ENCODE measurements at places on chromosomes 5 and 9. TPM values are rescaled to one million over a fixed set of nuclear protein-coding genes. Genes with fewer than 3 reads are reported as not detected.

Gene SPINK4
- total RNA-seq: 7.8 TPM

Gene DMAC1
- 32.6 TPM for total RNA-seq

Gene PDE6A
- total RNA-seq: not detected

Gene INSYN2B
- total RNA-seq: 3.9 TPM

Gene ITK
- total RNA-seq: not detected

Gene ZDHHC11B
- 4.2 TPM for total RNA-seq

Gene OLFML2A
- total RNA-seq: 10.7 TPM

Gene SYK
- not detected for total RNA-seq

Gene SPINK13
- total RNA-seq: not detected

Gene EGFLAM
- total RNA-seq: 0.27 TPM

Gene SPINK6
- total RNA-seq: not detected

Gene SPARC
- 130 TPM for total RNA-seq

Gene DDX41
- total RNA-seq: 223 TPM

Gene GABBR2
- 0.06 TPM for total RNA-seq

- no peak overlapping the region for H3K27ac ChIP-seq
- no peak overlapping the region for H3K4me3 ChIP-seq
- H3K27me3 ChIP-seq: no peaks in the 10 kb centered on the region
- DNase-seq: peak; percentile 85
- H3K4me1 ChIP-seq: peaks cover 7% of the 10 kb centered on the region
Measured at GRCh38 chr9:95342571-95342970, 25.1 kb upstream of the FANCC start.

DNA sequence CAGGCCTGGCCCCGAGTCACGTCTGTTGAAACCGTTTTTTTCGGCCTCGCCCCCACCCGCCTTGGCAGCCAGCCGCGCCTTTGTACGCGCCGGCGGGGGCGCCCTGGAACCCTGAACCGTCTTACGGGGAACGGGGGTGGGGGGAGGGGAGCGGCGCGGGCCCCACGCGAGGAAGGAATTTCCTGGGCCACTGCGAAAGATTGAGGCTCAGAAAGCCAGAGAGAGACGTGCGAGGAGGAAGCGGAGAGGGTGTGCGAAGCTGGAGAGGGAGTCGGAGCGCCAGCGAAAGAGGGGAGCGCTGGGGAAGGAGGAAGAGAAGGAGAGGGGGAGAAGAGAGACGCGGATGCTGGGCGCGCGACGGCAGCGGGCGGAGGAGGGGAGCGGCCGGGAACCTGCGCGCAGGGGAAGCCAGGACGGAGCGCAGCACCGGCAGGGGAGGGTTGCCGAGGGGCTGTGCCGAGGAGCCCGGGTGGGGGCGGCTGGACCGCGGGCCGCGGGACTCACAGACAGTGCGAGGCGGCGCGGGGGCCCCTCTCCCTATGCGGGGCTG lies 4.6 kb upstream of the PRDM12 start:
- no peaks in the 10 kb centered on the region for H3K4me1 ChIP-seq
- no peak overlapping the region for H3K27ac ChIP-seq
- DNase-seq: no peak
- no peaks in the 10 kb centered on the region for H3K36me3 ChIP-seq

GRCh38 chr5:9361835-9362234 lies 184.0 kb downstream of the SEMA5A start:
- H3K4me3 ChIP-seq: no peak overlapping the region
- no peak overlapping the region for H3K27ac ChIP-seq

GRCh38 chr5:82605441-82605973 lies 327.4 kb upstream of the RPS23 start:
- no peak overlapping the region for H3K27ac ChIP-seq
- no peak for DNase-seq
- no peaks in the 10 kb centered on the region for H3K4me1 ChIP-seq
- H3K4me3 ChIP-seq: no peak overlapping the region
- no peaks in the 10 kb centered on the region for H3K36me3 ChIP-seq

- H3K27ac ChIP-seq: no peak overlapping the region
- DNase-seq: no peak
- H3K36me3 ChIP-seq: no peaks in the 10 kb centered on the region
- H3K4me1 ChIP-seq: no peaks in the 10 kb centered on the region
Measured at GRCh38 chr5:93039888-93040287, 541.1 kb downstream of the NR2F1-AS1 start.

DNA sequence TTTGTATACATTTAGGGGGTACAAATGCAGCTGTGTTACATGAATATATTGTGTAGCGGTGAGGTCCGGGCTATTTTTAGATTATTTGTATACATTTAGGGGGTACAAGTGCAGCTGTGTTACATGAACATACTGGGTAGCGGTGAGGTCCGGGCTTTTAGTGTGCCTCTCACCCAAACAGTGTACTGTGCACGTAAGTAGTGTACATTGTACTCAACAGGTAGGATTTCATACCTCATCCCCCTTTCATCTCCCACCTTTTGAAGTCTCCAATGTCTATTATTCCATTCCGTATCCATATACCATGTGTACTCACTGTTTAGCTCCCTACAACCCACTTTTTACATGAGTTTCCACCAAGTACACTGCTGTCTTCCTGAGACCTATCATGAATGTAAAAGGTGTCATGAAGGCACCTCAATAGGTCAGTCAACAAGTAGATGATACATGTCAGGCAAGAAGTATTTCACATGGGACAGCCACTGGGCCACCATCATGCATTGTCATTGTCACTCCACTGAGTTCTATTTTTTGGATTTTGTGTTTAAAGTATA lies 27.7 kb downstream of the SKP1 start:
- no peak for DNase-seq
- H3K4me1 ChIP-seq: no peaks in the 10 kb centered on the region
- no peak overlapping the region for H3K27ac ChIP-seq
- H3K27me3 ChIP-seq: no peaks in the 10 kb centered on the region
- H3K4me3 ChIP-seq: no peak overlapping the region

- no peaks in the 10 kb centered on the region for H3K27me3 ChIP-seq
- no peak for DNase-seq
- H3K4me1 ChIP-seq: no peaks in the 10 kb centered on the region
- H3K4me3 ChIP-seq: no peak overlapping the region
Measured at GRCh38 chr5:157845914-157846598, 12.9 kb downstream of the CLINT1 start.

- DNase-seq: no peak
- H3K36me3 ChIP-seq: no peaks in the 10 kb centered on the region
Measured at GRCh38 chr9:108376140-108376539, 479.6 kb downstream of the ACTL7B start.

DNA sequence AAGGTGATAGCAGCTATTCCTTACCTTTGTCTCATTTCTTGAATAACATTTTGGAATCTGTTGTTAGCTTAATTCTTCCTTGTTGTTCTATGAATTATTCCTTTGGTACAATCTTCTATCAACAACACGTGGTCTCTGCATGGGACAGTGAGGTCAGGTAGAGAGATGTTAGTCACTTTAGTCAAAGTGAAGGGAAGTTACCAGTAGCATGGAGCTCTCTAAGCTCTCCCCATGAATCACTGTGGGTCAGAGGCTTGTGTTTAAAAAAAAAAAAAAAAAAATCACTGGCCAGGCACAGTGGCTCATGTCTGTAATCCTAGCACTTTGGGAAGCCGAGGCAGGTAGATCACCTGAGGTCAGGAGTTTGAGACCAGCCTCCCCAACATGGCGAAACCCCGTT lies 116.0 kb downstream of the GOLPH3 start:
- H3K27me3 ChIP-seq: no peaks in the 10 kb centered on the region
- peaks cover 9% of the 10 kb centered on the region for H3K4me1 ChIP-seq
- no peak overlapping the region for H3K27ac ChIP-seq
- H3K4me3 ChIP-seq: no peak overlapping the region

- no peaks in the 10 kb centered on the region for H3K27me3 ChIP-seq
- no peak overlapping the region for H3K27ac ChIP-seq
- DNase-seq: no peak
- no peak overlapping the region for H3K4me3 ChIP-seq
Measured at GRCh38 chr5:32531885-32532520, 53.4 kb upstream of the SUB1 start.

DNA sequence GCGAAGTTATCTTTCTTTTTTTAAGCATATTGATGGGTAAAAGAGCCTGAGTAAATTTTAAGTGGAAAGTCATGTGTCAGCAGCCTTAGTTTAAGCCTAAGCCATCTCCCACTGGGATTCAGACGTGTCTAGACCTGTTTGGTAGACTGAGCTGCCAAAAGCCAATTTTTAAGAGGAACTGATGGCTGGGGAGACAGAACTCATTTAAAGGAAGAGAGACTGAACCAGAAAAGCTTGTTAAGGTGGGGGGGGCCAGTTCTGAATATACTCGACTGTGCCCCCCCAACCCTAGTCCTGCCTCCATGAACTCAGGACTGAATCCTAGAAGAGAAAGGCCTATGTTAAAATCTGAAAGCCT lies 58.3 kb upstream of the PLPP1 start:
- no peaks in the 10 kb centered on the region for H3K36me3 ChIP-seq
- DNase-seq: no peak
- H3K4me3 ChIP-seq: no peak overlapping the region
- no peaks in the 10 kb centered on the region for H3K4me1 ChIP-seq
- H3K27ac ChIP-seq: no peak overlapping the region

- H3K4me1 ChIP-seq: no peaks in the 10 kb centered on the region
- peak; percentile 6 for DNase-seq
- H3K4me3 ChIP-seq: no peak overlapping the region
- peaks cover 2% of the 10 kb centered on the region for H3K27me3 ChIP-seq
- H3K36me3 ChIP-seq: no peaks in the 10 kb centered on the region
Measured at GRCh38 chr9:82363198-82363597, 374.6 kb downstream of the SPATA31D1 start.

GRCh38 chr5:175681968-175682340 lies 24.1 kb downstream of the HRH2 start:
- peaks cover 9% of the 10 kb centered on the region for H3K36me3 ChIP-seq
- peaks cover 30% of the 10 kb centered on the region for H3K4me1 ChIP-seq
- no peak for DNase-seq
- H3K27ac ChIP-seq: peak overlapping the region; percentile 89
- H3K4me3 ChIP-seq: no peak overlapping the region
- no peaks in the 10 kb centered on the region for H3K27me3 ChIP-seq

DNA sequence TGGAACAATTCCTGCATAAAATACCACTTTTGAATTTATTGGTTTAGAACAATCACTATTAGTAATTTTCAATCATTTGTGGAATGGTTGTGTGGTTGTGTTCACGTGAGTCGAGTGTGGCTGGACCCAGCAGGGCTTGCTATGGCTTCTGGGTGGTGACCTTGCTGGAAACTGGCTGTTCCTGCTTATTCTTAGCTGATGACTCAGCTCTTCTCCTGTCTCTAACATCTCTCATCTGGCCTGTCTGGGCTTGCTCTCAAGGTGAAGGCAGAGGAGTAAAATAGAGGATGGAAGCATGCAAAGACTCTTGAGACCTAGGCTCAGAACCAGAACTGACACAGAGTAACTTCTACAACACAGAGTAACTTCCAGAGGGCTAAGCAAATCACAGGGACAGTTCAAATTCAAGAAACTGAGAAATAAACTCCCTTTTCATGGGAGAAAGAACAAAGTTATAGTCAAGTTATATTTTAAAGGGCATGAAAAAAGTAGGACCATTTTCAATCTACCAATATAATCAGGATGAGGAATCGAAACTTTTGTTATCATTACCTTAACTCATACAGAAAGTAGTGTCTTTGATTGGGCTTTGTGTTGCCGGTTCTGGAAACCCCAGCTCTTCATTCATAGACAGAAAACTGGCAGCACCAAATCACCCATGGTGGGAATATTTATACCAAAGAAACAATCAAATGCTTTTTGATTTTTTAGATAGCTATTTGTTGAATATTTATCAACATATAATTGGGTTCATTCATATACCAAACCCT lies 665.1 kb downstream of the CDH18 start:
- no peak for DNase-seq
- H3K4me3 ChIP-seq: no peak overlapping the region
- H3K4me1 ChIP-seq: no peaks in the 10 kb centered on the region
- no peak overlapping the region for H3K27ac ChIP-seq
- no peaks in the 10 kb centered on the region for H3K27me3 ChIP-seq
- no peaks in the 10 kb centered on the region for H3K36me3 ChIP-seq

DNA sequence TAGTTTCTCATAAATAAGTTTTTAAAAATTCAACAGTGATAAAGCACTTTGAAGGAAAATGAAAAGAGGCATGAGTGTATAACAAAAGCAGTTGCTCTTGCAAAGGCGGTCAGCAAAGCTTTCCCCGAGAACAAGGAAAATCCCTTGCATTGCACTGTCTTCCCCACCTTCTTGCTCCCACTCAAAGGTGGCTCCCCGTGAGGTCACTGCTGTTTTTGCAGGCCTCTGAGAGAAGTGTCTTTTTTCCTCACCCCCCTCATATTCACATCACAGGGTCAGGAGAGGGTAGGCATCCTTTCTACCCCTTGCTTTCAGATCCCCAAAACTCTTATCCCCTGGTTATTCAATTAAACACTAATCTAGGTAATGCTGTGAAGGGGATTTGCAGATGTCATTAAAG lies 15.2 kb upstream of the SLC36A1 start:
- no peak overlapping the region for H3K27ac ChIP-seq
- no peaks in the 10 kb centered on the region for H3K4me1 ChIP-seq
- H3K36me3 ChIP-seq: no peaks in the 10 kb centered on the region
- no peaks in the 10 kb centered on the region for H3K27me3 ChIP-seq
- DNase-seq: no peak
- H3K4me3 ChIP-seq: no peak overlapping the region

- no peak for DNase-seq
- H3K4me3 ChIP-seq: no peak overlapping the region
- H3K36me3 ChIP-seq: no peaks in the 10 kb centered on the region
- H3K27ac ChIP-seq: no peak overlapping the region
Measured at GRCh38 chr5:122942164-122942914, 94.2 kb downstream of the PPIC start.

GRCh38 chr5:179758955-179759354 lies 26.3 kb downstream of the MAML1 start:
- H3K4me3 ChIP-seq: no peak overlapping the region
- no peak for DNase-seq
- no peaks in the 10 kb centered on the region for H3K27me3 ChIP-seq
- H3K4me1 ChIP-seq: peaks cover 70% of the 10 kb centered on the region
- peak overlapping the region; percentile 70 for H3K27ac ChIP-seq

- H3K4me1 ChIP-seq: peaks cover 6% of the 10 kb centered on the region
- H3K27me3 ChIP-seq: no peaks in the 10 kb centered on the region
- H3K27ac ChIP-seq: no peak overlapping the region
- no peaks in the 10 kb centered on the region for H3K36me3 ChIP-seq
- no peak overlapping the region for H3K4me3 ChIP-seq
Measured at GRCh38 chr5:164934039-164934438, 1428.6 kb downstream of the MAT2B start.

GRCh38 chr5:50699737-50700136 lies 33.3 kb downstream of the PARP8 start:
- H3K27ac ChIP-seq: no peak overlapping the region
- H3K4me1 ChIP-seq: peaks cover 10% of the 10 kb centered on the region
- no peaks in the 10 kb centered on the region for H3K36me3 ChIP-seq
- no peak for DNase-seq
- H3K27me3 ChIP-seq: no peaks in the 10 kb centered on the region
- H3K4me3 ChIP-seq: no peak overlapping the region

DNA sequence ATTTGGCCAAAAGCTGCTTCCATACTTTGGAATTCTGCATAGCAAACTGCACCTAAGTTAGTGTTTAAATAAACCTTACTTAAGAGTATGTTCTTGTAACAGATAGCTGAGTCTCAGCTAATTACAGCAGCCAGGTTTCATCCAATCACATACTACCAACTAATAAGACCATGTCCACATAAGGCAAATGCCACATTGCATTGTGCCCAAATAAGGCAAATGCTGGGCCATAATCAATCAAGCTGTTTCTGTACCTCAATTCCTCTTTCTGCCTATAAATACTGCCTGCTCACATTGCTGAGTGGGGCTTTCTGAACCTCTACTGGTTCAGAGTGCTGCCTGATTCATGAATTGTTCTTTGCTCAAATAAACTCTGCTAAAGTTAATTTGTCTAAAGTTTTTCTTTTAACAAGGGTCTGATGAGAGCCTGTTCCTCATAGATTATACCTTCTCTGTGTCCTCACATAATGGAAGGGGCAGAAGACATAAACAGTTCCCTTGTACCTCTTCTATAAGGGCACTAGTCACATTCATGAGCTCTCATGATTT lies 4.4 kb upstream of the OXCT1 start:
- no peaks in the 10 kb centered on the region for H3K4me1 ChIP-seq
- H3K27ac ChIP-seq: no peak overlapping the region
- no peaks in the 10 kb centered on the region for H3K36me3 ChIP-seq
- H3K27me3 ChIP-seq: no peaks in the 10 kb centered on the region
